ENCODE measurements at places on chromosomes 6 and 20.

- DNase-seq = no peak
These were observed 69.0 kb downstream of the SMLR1 start for GRCh38 chr6:130896249-130896648.

- DNase-seq = no peak
These were observed 118.4 kb downstream of the GRM4 start for GRCh38 chr6:34027445-34027936.

- no peak for DNase-seq
These were observed 70.9 kb upstream of the TBX18 start for GRCh38 chr6:84835340-84835739.

- no peak for DNase-seq
These were observed 5.5 kb downstream of the HTR1B start for GRCh38 chr6:77457720-77458349.

DNA sequence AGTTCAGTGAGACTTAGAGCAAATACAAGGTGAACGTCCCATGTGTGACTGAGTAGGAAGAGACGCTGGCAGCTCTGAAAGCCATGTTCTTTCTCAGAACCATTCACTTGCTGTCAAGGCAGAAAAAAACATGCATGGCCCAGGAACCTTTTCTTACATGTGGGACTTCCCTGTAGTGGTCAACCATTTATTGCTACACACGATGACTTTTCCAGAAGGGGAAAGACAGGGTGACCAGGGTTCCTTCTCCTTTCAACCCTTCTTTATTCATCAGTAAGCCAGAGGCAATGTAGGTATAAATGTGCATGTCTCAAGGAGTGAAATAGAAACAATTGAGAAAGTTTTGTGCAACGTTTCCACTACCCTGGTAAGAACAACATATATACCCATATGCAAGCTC is 189.0 kb downstream of the NFATC2 start:
- DNase-seq = no peak

GRCh38 chr20:49169547-49169946 is 18.6 kb downstream of the STAU1 start:
- DNase-seq = no peak

- no peak for DNase-seq
These were observed 7.4 kb downstream of the SIRT5 start for GRCh38 chr6:13581700-13582229.

- DNase-seq = no peak
These were observed 133.3 kb downstream of the TFAP2C start for GRCh38 chr20:56762401-56762800.

DNA sequence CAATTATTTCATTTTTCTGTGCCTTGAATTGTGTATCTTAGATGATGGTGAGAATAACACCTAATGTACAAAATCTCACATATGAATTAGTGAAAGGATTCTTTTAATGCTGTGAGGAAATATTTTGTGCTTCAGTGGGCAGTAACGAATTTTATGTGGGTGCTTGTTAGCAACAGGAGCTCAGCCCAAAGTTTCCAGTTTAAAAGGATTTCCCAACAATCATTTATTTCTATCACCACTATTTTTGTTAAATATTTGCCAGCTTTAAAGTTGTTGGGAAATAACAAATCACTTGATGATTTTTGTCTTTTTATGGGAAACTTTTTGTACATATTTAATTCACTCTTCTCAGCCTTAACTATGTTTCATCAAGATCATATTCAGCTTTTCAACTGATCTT is 111.8 kb downstream of the QKI start:
- DNase-seq = no peak
